Dermis blood vessel endothelial cell (primary cell): ENCODE measurements at places on chromosomes 12 and 14.

DNA sequence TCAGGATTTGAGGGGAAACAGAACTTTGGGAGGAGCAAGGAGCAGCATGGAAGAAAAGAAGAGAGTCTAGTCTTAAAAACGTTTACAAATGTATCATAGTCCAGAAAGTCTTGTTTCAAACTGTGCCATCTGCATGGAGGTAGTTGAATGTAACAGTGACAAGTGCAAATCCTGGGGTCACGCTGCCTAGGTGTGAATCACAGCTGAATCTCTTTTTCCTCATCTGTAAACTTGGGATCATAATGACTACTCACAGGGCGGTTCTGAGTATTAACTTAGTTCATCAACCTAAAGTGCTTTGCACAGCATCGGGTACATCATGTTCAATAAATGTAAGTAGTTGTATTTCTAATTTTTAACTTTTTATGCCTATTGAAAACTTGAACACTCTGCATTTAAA, 208.5 kb downstream of the CHST11 start:
- DNase-seq, result no peak

DNA sequence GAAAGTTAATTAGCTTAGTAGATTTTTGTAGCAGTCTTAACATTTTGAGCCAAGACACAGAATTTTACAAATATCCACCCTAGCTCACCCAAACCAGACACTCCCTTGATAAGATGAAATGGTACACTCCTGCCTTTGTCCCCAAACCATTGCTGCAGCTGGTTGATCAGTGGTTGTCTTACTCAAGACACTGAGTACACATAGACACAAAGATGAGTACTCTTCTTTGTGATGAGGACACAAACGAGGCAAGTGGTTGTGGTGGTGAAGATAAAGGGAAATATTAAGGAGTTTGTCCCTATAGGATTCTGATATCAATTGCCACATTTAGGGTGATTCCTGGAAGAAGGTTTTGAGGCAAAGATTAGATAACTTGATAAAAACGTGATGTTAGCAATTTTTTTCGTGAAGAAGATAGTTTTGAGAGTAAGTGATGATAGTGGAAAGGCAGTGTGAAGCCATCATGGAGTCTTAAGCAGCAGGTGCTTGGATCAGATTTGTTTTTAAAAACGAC, 21.4 kb upstream of the ATP2B1 start:
- DNase-seq, result no peak

GRCh38 chr12:5258498-5258897, 173.4 kb upstream of the NTF3 start:
- DNase-seq, result no peak

GRCh38 chr12:108597559-108598471, at the start of gene TMEM119:
TMEM119 (minus strand) TSS chr12:108598084; CDS start chr12:108592383, 5,701 bp downstream.
- DNase-seq, result no peak

- DNase-seq, result no peak
Observed at GRCh38 chr12:17371491-17372215, 718.3 kb downstream of the RERGL start.

DNA sequence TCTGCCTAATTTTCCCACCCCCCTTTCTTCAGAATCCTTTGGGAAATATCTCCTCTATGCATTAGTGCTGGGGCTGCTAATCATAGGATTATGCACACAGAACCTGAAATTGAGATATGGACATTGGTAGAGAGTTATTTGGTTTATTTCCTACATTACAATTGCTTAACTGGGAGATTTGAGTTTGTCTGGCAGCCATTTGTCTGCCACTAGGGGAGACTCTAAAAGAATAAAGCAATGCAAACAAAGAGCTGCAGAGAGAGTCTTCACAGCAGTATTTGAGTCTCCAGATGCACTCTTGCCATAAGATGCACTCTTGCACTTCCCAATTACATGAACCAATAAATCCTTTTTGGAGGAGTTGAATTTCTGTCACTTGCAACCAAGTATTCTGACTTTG, 12.0 kb upstream of the PCNX4 start:
- DNase-seq, result no peak

DNA sequence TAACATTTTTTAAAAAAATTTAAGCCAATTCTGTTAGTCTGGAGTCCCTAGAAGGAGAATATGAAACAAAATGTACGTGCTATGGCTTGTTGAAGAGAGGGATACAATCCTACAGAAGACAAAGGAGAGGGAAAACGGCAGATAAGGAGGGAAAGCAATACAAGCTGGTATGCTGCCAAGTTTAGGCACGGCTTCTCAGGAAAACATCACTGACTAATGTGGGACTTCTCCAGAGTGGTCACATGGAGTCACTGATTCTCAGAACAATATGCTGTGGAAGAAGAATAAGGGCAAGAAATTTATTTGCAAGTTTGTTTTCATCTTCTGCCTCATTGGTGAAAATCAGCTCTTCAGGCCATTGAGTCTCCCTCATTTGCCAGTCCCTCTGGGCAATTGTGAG, 22.9 kb upstream of the NR1H4 start:
- peak; percentile 2 for DNase-seq

GRCh38 chr14:90696720-90697119, 119.5 kb downstream of the TTC7B start:
- peak; percentile 30 for DNase-seq

- peak; percentile 41 for DNase-seq
Observed at GRCh38 chr12:110314308-110314707, 33.3 kb downstream of the ATP2A2 start.

GRCh38 chr14:86363576-86363975, 833.6 kb downstream of the FLRT2 start:
- no peak for DNase-seq
